Mucosa of descending colon (tissue), 3 donors: ENCODE measurements at places on chromosomes 16 and 17. TPM values are rescaled to one million over a fixed set of nuclear protein-coding genes. Genes with fewer than 3 reads are reported as not detected.

DNA sequence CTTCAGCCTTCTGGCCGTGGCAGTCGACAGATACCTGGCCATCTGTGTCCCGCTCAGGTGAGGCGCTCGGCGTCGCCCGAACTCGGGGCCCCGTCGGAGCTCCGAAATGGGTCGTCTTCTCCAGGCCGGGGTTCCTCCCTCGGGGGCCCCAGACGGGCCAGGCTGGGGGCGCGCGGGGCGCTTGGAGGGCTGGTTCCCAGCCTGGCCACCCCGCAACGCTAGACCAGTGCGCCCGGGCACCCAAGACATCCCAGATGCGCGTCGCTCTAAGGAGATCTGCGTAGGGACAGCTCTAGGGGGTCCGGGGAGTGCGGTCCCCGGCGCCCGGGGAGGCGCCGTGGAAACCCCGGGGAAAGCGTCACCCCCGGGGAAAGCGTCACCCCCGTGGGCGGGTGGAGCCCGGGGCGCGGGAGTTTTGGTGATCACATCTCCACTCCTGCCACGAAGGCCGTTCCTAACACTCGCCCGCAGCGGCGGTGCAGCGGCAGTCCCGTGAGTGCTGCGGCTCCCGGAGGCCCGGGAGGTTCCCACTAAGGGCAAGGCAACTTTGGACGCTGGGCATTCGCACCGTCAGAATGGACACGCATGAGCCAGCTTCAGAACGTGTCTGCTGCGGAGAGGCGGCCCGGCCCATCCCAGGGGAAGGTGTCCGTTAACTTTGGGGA lies 729 bp downstream of the ADORA2B start:
- DNase-seq: no peak

DNA sequence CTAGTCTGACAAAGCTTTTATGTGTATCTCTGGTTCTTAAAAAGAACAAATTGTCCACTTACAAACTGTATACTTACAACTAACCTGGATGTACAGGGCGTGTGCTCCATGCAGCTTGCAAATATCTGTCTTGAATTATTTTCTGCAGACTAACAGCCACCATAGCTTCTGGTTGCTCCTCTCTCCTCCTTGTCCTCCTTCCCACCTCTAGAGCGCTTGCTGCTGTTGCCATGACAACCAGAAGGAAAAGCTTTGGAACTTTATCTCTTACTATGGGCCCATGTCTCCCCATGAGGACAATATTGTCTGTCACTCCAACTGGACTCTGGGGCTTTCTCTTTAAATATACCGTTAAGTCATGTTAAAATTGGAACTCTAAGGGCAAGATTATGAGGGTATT lies 71.5 kb upstream of the DHX40 start:
- no peak for DNase-seq

DNA sequence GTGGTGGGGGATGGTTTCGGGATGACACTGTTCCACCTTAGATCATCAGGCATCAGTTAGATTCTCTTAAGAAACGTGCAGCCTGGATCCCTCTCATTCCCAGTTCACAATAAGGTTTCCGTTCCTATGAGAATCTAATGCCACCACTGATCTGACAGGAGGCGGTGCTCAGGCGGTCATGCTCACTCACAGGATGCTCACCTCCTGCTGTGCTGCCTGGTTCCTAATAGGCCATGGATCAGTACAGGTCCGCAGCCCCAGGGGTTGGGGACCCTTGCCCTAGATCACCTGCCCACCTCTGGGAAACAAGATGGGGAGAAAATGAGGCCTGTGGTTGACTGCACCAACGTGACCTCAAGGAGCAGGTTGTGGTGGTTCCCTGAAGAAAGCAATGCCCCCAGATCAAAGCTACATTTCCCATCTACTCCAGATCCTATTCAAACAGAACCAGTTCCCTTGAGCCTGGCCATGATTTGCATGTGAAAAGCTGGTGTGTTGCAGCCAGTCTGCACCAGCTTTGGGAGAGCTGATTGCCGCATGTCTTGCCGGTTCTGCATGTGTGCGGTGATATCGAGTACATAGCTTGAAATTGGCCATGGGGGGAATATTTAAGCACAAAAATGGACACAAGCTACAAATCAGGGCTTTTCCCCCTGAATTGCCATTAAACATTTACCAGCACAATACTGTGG lies 183.2 kb upstream of the HSBP1 start:
- DNase-seq: no peak

DNA sequence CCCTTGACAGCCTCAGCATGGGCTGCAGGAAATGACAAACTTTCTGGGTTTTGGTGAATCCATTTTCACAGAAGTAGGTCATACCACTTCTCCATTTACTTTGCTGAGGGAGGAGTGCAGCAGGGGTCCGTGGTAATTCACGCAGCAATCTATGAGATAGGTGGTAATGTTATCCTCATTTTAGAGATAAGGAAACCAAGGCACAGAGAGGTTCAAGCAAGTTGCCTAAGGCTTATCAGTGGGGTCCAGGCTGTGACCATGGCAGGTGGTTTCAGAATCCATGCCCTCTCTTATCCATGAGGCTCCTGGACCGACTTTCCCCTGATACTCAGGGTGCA lies 12.6 kb downstream of the TBX4 start:
- DNase-seq: no peak

DHRS7C gene
- total RNA-seq: 0.85 TPM

GRCh38 chr16:67349172-67349571 lies 22.6 kb downstream of the LRRC36 start:
- DNase-seq: no peak

DNA sequence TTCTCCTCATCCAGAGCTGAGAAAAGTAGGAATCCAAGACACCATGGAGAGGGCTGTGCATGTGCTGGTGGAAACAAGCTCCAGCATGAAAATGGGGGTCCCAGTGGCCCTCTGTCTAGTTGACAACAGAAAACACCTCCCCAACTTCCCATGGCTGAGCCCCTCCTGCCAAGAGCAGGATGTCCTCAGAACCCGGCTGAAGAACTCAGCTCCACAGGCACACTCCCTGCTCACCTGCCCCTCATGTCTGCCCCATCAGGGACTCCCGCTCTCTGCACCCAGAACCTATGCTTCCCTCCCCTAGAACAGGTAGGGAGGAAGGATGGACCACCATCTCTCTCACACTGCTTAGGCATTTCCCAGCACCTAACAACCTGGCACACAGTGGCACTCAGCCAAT lies 167.2 kb downstream of the C16orf78 start:
- no peak for DNase-seq

DNA sequence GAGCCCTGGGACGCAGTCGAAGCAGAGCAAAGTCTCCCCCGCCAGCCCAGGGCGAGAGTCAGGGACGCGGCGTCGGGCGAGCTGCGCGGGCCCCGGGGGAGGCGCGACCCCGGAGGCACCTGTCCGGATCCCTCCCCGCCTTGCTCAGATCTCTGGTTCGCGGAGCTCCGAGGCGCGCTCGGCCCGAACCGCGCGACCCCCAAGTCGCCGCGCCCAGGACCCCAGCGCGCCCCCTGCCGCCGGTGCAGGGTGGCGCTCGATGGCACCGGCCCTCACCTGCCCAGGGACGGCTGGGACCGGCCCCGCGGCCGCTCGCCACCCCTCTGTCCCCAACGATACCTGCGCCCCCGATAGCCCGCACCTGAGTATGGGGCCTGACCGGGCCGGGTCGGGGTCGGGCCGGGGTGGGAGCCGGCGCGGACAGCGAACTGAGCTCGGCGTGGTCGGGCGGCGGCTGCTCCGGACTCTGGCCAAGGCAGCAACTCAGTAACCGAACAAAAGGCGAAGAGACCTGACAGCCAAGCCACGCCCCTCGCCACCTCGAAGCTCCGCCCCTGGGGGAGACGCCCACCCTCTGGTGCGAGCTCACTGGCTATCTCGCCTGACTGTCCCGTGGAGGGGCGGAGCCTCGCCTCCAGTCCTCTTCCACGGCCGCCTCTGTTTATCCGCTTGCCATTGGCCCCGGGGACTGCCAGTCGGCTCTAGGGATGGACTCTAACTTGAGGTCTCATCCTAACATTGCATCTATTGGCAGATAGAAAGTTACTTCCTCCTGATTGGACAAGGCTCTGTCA lies at the start of gene JUP:
Gene JUP, minus strand, starts transcription at position 485 of the 794 bp plus-strand sequence. CDS start 14,857 bp downstream, outside the sequence.
- DNase-seq: peak; percentile 100

GRCh38 chr16:88685156-88686061 lies 898 bp downstream of the SNAI3 start:
- DNase-seq: peak; percentile 50

GRCh38 chr17:76138234-76138895 lies 2.7 kb downstream of the FOXJ1 start:
- DNase-seq: no peak

GRCh38 chr17:64240741-64241347 lies 22.2 kb downstream of the TEX2 start:
- peak; percentile 24 for DNase-seq

- DNase-seq: no peak
Measured at GRCh38 chr17:43679911-43680310, 18.2 kb upstream of the MEOX1 start.

DNA sequence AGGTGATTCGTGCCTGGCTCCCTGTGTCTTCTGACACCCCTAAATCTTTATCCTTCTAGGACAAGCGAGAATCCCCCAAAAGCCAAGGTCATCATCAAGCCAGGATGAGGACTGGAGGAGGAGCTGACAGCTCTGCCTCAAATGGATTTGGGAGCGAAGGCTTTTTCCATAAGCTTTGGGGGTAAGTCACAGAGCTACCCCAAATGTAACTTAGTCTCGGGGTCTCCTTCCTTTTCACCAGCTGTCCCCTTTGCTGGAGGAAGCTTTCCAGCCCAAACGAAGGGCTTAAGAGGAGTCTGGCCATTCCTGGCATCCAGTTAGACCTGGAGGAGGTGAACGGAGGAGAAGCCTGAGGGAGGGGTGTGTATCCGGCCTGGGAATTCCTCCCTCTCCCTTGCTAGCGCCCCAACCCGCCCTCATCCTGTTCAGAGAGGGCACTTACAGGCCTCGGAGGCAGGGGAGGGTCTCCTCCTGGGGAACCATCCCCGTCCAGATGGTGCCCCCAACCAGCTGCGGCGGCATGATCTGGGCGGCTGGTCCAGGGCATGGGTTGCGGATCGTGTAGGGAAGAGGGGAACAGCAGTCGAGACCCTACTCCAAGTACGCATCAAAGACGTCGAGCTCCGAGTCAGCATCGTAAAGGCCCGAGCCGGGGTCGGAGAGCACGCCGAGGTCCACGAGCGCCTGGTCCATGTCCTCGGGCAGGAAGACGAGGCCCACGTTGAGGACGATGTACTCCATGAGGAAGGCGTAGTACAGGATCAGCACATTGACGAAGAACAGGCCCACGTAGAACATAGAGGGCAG lies 938 bp downstream of the DEXI start:
- peak; percentile 71 for DNase-seq

ABCA8 gene
- total RNA-seq: 13.1 TPM

DNA sequence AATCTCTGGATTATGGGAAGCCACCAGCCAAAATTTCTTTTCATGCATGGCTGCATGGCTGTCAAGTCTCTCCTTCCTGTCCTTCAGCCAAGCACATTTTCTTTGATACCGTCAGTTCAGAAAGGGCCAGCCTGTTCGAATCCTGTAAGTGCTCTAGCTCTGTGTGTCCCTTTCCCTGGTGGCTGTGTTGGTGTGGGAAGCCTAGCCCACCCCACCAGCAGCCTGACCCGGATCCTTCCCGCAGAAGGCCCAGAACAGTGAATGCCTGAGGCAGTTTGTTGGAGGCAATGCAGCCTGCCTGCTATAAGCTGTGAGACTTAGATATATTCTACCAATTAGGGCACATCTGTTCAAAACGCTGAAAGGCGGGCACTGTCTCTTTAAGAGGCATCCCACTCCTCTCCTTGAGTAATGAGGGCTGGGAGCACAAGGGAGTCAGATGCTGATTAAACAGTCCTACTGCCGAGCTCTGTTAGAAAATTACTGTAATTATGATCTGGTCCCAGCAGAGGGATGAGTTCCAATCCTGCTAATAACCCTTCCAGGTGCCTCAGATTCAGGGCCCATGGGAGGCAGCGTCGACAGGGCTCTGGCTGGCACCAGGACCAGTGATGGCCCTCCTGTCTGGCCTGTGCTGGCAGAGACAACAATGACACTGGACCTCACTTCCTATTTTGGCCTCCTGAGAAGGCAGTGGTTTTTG lies 18.4 kb downstream of the SNX11 start:
- DNase-seq: no peak

- peak; percentile 82 for DNase-seq
Measured at GRCh38 chr17:40314584-40314956, 5.6 kb downstream of the RARA start.

LDAF1 gene
- total RNA-seq: 66.6 TPM

DNA sequence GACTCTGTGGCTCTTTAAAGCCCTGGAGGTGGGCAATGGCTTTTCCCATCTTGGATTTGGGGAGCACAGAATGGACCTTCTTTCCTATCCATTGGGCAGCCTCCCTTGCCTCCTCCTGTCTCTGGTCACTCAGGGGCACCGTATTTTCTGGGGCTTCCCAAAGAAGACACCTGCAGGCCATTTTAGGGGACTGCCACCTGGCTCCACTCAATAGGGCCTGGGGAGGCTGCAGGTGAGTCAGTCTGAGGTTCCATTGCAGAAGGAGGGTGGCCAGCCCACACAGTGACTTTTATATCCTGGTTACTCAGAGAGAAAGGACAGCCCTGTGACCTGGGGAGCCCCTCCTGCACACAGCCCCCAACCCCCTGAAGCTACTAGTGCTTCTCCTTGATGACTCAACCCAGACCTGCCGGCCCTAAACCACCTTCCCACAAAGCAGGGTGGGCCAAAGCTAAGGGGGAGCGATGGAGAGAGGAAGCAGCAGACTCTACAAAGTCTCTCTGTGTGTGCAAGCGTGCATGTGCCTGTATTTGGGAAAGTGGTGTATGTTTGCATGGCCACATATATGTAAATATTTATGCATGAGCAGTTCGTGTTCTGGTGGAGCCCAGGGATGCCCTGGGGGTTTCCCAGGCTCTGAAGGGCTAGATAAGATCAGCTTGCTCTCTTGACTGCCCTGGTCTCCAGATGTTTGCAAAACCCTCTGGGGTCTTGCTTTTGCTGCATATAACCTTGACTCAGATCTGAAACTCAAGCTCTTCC lies 5.0 kb downstream of the CX3CL1 start:
- no peak for DNase-seq

ABI3 gene
- 5.9 TPM for total RNA-seq

STX4 gene
- total RNA-seq: 74.8 TPM

DNA sequence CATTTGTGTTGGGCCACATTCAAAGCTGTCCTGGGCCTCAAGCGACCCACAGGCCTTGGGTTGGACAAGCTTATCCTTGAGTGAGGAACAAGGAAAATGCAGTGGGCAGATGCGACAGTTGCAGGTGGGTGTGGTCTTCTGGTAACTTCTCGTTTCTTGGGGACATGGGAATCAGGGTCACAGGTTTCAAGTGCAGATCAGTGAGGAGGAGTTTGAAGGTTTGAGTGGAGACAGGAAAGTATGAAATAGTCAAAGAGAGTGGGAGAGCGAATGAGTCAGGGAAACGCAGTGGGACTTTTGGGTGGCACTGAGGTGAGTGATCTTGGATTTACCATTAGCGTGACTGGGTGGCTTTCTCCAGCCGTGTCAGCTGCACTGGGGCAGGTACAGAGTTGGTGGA lies 15.4 kb upstream of the CCL22 start:
- DNase-seq: no peak

- DNase-seq: no peak
Measured at GRCh38 chr16:65392806-65393565, 271.1 kb upstream of the CDH11 start.

RASD1 gene
- 10.8 TPM for total RNA-seq

MRC2 gene
- total RNA-seq: 10.8 TPM
